ENCODE measurements at places on chromosomes 2 and 18.

DNA sequence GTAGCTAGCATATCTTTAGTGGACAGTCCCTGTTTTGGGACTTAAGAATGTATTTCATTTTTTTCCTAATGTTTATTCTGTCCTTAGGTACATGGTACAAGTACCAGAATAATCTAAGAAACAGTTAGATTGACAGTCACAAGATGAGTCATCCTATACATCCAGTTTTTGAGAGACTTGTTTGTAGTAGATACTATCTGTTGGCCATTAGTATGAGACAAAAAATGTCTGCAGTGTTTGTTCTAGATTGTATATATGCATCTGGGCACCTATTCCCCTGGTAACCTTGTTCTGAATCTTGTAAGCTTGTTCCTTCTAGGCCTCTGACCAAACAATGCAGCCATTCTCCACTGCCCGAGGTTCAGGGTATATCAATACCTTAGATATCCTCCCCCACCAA lies 1343.5 kb downstream of the SUCLG1 start:
- DNase-seq, result no peak

DNA sequence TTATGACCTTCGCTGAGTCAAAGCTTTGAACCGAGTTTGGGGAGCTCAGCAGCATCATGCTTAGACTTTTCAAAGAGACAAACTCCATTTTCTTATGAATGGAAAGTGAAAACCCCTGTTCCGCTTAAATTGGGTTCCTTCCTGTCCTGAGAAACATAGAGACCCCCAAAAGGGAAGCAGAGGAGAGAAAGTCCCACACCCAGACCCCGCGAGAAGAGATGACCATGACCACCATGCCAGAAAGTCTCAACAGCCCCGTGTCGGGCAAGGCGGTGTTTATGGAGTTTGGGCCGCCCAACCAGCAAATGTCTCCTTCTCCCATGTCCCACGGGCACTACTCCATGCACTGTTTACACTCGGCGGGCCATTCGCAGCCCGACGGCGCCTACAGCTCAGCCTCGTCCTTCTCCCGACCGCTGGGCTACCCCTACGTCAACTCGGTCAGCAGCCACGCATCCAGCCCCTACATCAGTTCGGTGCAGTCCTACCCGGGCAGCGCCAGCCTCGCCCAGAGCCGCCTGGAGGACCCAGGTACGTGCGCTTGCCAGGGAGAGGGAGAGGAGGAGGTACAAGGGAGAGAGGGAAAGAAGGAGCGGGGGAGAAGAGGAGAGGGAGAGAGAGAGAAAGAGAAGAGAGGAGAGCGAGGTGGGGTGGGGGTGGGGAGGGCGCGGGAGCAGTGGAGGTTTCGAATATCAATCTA lies at the start of gene DLX1:
DLX1 (plus strand) TSS at position 48 of the 700 bp plus-strand sequence; CDS start at position 219, 171 bp downstream.
- DNase-seq, result no peak

GRCh38 chr18:59696311-59697235 lies 650 bp downstream of the CCBE1 start:
- no peak for DNase-seq

DNA sequence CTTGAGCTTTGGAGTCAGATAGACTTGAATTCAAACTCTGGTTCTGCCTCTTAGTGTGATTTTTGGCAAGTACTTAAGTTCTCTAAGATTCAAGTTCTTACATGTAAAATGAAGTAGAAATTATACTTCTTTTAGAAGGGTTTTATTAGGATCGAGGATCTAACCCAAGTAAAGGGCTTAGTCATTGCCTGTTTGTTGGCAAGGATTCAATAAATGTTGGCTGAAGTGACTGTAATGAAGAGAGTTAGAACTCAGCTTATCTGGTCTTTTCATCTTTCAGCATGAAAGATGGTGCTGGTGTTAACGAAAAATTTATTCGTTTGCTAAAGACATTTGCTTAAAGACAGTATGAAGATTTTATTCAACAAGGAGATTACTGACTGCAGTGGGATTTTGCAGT lies 315.9 kb upstream of the THUMPD2 start:
- no peak for DNase-seq

- no peak for DNase-seq
These were observed 255.9 kb upstream of the MYT1L start for GRCh38 chr2:2586931-2587330.

DNA sequence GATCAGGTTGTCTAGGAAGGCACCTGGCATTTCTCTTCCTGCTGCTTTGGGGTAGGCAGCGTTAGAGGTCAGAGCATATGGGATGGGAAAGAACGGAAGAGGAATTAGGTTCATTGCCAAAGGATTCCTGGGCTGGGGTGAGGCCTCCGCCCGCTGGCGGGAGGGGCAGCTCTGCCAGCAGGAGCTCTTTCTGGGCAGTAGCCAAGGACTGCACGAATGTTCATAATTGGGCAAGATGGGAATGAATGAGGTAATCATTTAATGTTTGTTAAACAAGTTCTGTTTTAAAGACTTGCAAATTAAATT lies 253.9 kb downstream of the AGAP1 start:
- no peak for DNase-seq

DNA sequence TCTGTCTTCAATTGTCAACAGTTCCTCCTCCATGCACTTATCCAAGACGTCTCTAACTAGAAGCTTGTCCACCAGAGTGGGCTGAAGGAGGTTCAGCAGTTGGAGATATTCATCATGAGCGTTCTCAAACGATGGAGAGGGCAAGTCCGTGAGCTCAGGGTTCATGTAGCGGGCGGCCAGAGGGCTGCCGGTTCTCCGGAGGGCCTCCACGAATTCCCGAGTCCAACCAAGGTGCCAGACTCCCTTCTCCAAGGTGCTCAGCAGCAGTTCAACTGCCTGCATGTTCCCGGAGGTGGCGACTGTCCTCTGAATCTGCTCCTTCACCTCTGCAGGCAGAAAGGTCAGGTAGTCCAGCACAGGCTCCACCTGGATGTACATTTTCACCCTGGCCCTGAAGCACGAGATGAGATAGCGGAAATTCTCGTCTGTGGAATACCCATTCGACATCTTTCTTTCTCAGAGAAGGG lies 590 bp downstream of the IFIH1 start:
- DNase-seq, result peak; percentile 39

DNA sequence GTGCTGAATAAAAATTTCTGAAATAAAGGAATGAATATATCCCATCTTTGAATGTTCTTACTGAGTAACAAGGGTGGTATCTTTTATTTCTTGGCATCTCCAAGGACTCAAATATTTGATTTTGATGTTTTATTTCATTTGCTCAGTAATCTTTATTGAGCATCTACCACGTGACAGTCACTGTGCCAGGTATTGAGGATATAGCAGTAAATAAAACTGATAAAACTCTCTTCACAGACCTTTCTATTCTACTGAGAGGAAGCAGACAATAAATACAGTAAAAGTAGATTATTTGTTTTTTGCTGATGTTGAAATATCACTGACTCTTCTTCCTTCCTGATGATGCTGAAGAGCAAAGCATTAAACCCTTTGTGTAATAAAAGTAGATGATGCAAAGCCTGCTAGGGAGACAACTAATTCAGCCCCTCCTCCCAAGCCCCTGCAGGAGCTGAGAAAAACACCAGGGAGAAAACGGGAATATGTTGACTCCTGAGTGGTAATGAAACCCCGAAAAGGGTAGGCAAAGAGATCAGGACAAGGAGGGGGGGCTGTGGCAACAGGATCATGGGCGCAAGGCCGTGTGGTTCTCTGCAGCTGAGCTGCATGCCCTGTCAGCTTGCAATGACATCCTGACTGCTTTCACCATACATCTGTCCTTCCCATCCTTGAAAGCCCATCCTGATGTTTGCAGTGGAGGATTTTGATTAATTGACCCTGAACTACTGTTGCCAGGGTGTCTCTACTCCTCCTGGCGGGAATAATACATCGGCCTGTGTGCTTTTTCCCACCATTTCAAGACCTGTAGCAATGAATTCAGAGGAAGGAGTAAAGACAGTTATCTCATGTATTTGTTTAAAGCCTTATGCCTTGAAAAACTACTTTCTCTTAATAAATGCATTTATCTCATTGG lies 117.4 kb downstream of the EML6 start:
- no peak for DNase-seq

DNA sequence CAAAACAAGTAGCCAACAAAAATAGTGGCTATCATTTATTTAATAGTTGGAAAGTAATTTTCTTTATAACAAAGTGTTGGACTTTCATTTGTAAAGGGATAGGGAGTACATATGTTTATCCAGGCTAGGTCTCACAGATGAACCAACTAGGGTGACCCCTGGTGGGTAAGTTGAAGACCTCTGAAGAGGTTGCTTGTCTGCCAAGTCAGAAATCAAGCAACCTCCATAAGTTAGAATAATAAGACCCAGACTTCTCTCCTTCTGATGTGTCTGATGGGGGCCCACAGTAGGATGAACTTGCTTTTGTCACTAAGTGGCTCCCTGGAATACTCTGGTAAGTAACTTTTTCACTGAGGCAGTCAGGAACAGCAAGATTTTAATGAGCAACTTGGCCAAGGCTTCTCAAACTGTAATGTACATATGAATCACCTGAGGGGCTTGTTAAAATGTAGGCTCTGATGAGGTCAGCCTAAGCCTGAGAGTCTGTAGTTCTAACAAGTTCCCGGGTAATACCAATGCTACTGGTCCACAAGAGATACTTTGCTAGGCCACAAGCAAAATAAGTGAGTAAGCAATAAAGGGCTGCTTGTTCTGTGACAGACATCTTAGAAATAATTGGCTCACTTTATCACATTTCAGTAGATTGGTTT lies 319.6 kb downstream of the PIK3C3 start:
- DNase-seq, result peak; percentile 3

- DNase-seq, result no peak
These were observed 491.2 kb downstream of the PIK3C3 start for GRCh38 chr18:42446195-42446594.

DNA sequence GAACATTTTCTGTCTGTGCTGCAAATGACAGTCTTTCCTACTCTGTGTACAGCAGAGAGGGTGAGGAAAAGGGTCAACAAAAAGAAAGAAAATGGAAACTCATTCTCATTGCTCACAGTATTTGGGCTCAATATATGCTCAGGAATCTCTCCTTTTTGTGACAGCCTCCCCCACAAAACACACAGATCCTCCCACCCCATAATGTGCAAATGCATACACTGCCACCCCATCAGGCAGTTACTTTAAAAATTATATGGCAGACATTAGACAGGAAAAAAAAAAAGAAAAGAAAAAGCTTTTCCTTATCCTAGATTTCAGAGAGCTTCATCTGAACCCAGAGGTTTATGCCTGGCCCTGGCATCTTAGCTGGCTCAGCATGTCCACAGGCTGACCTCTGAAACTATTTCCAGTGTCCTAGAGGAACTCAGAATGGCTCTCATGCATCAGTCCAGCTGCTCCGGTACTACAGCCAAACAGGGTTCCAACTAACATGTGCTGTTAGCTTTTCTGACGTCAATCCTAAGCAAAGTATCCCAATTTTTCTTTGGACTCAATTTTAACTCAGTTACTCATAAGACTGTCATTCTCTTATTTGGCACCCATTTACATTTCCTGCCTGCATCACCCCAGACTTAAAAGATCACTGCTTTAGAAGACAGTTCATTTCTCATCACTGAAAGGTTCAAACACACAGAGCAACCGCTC lies 105.9 kb downstream of the RBMS1 start:
- DNase-seq, result no peak

- peak; percentile 91 for DNase-seq
These were observed 221.1 kb downstream of the ANAPC1 start for GRCh38 chr2:111662771-111663470.

DNA sequence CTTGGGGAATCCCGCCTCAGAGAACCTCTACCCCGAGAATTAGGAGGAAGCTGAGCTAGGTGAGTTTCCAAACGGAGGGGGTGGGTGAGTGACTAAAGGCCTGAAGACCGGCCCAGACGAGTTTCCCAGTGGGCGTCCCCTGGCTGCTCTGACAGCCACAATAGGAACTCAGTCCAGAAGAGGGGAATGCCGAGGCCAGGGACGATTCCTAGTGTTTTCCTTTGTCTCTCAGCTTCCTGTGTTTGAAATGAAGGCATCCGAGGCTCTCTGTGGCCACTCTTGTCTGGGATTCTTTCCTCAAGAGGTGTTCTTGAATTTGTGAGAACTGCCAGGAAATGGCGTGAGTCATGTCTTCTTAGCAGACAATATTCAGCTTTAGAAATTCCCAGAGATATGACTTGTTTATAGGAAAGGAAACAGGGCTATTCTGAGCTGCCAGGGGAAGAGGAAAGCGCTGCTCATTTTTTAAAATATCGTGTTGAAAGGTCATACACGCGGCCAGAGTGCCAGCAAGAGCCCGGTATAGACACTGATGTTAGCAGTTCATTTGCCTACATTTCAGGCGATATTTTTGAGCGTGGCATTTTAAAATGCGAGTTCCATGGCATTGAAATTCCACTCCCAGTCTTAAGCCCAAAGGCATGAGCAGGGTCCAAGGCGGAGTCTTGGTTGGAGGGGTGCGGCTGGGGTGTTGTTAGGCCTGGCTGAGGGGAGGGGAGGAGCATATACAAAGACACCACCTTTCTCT lies 169.1 kb upstream of the KLF7 start:
- DNase-seq, result peak; percentile 52

GRCh38 chr2:32484937-32485336 lies 128.1 kb downstream of the BIRC6 start:
- DNase-seq, result no peak

DNA sequence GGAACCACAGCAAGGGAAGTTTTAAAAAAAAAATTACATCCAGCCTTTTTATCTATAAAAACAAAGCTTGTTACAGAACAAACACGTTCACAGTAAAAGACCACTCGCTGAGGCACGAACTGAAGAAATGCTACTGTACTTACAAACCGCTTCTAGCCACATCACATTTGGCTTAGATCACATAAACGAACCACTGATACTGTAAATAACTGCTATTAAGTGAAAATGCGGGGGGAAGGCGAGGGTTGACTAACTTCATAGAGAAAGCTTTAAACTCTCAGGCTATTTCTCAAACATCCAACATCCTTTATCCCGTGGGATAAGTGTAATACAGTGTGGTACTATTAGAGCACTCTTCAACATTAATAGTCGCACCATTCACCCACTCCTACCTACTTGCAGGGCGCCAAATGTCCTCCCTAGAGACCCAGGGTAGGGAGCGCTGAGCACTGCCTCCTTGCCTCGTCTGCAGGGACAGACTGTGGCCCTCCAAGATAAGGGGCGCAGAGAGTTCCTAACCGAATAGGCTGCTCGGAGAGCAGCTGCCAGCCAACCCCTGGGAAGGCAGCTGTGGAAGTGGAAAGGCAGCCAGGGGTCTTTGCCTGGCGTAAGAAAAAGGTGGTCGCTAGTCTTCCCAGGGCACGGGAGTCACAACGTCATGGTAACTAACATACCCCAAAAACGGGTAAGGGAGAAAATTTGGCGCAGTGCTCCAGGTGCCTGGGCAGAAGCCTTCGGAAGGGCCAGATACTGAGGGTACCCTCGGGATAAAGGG lies 854 bp downstream of the GPR155 start:
- DNase-seq, result peak; percentile 38

- DNase-seq, result no peak
These were observed 34.4 kb upstream of the RPL37A start for GRCh38 chr2:216464104-216464720.

DNA sequence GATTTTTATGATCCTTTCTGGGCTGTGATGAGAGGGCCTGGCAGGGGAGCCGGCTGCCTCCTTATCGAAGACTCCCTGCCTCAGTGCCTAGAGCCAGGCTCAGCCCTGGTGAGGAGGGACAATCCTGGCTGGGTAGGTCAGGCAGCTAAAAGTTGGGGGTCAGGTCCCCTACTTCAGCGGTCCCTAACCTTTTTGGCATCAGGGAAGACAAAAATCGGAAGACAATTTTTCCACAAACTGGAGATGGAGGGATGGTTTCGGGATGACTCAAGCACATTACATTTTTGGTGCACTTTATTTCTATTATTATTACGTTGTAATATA lies 53.1 kb downstream of the HS1BP3 start:
- DNase-seq, result no peak

All from activated CD4-positive, alpha-beta T cell treated with anti-CD3 and anti-CD28 coated beads, Interleukin-2, Interleukin-6, amounts not matched to agents 100 ng/mL and 50 ng/mL, durations not matched to agents 16 hours and 8 hours (primary cell).